ENCODE measurements at places on chromosomes 4 and X.

GRCh38 chrX:39335513-39336235, 534.4 kb downstream of the MID1IP1 start:
- no peak for DNase-seq

- DNase-seq = no peak
These were observed 14.4 kb downstream of the CCDC110 start for GRCh38 chr4:185457136-185457535.

DNA sequence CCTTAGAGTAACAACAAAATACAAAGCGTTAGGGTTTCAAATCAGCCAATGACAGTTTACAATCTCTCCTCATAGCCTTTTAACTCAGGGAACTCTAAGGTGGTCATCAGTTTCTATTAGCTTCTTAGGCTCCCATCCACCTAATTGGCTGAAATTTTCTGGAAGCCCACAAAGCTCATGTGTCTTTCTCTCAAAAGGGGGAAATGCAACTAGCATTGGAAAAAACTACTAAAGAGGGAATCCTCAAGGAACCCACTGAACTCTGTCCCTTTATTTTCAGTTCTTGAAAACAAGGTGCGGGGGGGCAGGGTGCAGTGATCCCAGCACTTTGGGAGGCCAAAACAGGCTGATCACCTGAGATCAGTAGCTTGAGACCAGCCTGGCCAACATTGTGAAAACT, 56.4 kb downstream of the PDGFC start:
- no peak for DNase-seq

- no peak for DNase-seq
These were observed 107.9 kb upstream of the ELOVL6 start for GRCh38 chr4:110306303-110306702.

DNA sequence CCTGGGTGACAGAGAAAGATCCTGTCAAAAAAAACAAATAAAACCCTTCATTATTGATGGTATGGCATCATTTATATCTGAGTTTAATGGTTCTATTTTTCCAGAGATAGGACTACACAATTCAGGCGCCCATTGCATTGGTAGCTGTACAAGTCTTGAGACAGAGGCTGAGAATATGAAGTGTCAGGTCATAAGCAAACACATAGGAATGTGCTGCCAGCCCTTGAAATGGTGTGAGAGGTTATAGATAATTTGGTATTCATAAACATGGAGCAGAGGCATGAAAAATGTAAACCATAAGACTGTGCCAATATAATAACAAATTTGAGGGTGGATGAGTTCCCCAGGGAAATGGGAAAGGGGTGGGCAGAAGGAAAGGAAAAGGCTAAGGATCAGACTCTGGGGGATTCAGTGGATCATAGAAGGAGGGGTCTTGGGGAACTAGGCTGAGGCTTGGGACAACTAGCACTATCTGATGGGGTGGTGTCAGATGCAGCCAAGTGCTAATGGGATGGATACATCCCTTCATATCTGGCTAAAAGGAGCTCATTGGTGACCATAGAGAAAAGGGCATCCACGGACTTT, 50.8 kb downstream of the MAOA start:
- DNase-seq = no peak

DNA sequence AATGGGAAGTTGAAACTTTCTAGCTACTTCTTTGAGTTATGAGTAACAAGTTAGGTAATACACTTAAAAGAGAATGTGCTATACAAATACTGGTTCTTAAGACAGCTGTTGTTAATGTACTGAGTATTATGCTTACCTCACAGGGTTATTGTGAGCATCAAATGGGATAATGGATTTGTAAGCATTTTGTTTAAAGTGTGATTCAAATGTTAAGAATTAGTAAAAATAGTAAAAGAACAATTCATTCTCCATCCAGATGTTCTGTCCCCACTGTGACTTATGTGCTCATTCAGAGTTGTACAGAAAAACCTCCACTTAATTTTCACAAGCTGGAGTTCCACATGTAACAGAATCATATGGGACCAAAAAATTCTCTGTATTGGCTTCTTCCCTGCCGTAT, 63.6 kb downstream of the AR start:
- no peak for DNase-seq

DNA sequence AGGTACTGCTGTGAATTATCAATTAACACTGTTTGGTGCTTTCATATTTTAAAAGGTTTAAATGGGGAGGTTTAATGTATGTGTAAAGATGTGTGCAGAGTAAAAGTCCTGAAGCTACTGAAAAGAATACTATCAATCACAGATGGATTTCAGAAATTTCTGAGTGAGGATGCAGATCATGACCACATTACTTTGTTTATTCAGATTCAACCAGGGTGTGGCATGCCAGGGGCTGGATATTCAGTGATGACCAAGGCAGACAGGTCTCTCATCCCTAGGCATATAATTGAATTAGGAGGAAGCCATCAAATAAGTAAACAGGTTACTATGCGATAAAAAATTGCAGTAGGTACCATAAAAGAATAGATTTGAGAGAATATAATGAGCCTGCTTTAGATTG, 28.0 kb upstream of the ANKRD50 start:
- no peak for DNase-seq

GRCh38 chrX:10549280-10549679, 71.1 kb downstream of the MID1 start:
- DNase-seq = no peak
